ENCODE measurements at places on chromosomes 7 and 10.

GRCh38 chr7:78222001-78222751, 423.6 kb downstream of the PHTF2 start:
- DNase-seq: no peak

GRCh38 chr10:78383378-78384048, 349.9 kb downstream of the RPS24 start:
- DNase-seq: no peak

DNA sequence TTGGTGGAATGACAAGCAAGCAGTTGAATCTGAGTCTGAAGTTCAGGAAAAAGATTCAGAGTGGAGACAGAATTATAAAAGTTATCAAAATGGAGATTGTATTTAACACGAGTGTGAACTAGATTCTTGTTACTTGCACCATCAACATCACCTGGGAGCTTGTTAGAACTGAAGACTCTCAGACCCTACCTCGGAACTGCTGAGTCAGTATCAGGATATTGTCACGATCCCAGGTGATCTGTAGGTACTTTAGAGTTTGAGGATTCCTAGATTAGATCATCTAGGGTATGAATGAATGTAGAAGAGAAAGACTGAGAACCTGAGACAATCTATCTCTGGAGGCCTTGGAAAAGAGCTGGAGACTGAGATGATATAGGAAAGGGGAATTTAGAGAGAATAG, 194.1 kb downstream of the CTTNBP2 start:
- no peak for DNase-seq

DNA sequence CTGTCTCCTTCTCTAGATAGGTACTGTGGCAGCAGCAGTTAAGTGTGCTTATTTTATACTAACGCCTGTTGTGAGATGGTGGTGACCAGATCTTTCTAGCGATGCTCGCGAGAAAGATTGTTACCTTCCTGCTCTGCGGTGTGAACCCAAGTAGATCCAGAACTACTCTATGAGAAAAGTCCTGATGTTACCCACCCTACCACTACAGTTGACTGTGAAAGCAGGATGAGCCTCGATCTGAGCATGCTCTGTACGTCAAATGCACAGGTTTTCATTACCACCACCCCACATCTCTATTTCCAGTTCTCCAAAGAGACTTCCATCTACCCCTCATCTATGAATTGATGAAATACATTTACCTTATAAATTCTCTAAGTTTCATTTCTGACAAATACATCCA, 64.6 kb upstream of the KCTD7 start:
- no peak for DNase-seq

GRCh38 chr10:33412653-33413361, 78.3 kb upstream of the NRP1 start:
- DNase-seq: no peak

- DNase-seq: no peak
These were observed 96.1 kb downstream of the ADCY1 start for GRCh38 chr7:45670227-45670626.

DNA sequence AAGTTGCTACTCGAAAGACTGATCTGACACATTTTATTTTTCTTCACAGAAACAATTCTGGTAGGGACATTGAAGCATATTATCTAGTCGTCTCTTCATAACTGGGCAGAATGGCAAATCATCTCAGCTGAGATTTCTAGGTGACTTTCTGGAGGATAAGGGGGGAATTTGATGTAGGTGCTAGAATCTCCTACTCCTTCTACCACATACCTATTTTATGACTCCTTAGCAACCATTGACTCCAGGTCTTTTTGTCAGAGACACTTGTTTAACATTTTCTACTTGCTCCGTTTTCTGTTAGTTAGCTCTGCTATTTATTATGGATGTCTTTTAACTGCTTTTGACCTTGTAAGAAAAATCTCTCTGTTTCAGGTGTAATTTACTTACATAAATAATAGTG, 380.9 kb upstream of the SEMA3C start:
- no peak for DNase-seq

DNA sequence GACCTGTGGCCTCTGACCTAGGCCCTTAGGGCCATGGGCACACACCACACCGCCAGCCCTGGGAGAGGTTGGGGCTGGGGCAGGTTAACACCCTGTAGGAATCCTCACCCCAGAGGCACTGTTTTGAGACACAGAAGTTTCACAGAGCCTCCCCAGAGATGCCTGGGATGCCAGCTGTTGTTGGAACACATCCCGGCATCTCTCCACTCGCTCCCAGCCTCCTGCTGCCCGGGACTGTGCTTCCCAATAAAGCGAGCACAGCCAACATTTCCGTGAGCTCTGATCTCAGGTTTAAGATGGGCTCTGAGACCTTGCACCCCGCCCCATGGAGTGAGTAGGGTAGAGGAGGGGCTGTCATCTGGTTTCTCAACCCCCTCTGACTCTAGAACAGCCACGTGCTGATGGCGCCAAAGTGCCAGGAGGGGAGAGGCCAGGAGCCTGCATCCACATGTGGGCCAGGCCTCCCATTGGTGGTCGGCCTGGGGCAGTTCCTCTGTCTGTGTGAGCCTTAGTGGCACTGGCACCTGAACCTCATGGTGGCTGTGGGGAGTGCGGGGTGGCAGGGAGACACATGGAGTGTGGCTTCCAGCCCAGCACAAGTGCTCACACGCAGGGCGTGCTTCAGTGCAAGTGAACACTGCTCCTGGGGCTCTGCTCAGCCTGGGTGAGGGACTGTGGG, 54.7 kb downstream of the RASGEF1A start:
- DNase-seq: no peak

DNA sequence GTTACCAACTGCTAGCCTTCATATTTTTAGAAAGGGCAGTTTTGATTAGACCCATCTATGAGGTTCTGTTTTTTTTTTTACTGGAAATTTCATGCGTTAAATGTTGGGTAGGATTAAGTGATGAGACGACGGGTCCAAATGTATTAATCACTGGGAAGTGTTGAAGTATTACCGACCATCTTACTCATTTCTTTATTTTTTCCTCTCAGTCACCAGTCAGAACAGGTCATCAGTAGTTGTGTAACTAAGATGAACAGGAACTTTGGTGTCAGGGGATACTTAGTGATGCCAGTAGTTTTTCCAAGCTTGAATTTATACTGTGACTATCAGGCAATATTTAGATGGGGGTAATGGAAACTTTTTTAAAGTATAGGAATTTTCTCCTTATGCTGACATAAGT, 14.2 kb downstream of the TFAM start:
- no peak for DNase-seq

Measured in H7 (cell line).